ENCODE measurements at places on chromosomes 7 and 10.

- DNase-seq, result no peak
These were observed 9.9 kb upstream of the GNAT3 start for GRCh38 chr7:80521809-80522208.

- no peak for DNase-seq
These were observed 2.4 kb downstream of the TRA2A start for GRCh38 chr7:23529262-23529859.

DNA sequence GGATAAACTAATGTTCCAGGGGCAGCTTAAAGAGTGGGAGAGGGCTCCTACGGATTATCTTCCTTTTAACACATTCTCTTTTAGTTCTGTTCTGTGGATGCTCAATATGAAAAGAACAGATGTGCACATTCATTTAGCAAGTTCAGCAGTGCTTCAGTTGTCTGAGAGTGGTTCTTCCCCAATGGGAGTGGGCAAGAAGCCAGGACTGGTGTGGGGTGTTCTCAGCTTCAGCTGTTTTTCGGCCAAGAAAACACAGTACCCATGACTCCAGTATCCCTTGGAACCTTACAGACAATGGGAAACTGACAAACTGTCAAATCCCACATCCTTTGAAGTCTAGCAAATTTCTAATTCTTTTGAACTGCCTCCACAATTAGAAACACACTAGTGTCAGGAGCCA is 71.5 kb upstream of the LRRC17 start:
- DNase-seq, result no peak

DNA sequence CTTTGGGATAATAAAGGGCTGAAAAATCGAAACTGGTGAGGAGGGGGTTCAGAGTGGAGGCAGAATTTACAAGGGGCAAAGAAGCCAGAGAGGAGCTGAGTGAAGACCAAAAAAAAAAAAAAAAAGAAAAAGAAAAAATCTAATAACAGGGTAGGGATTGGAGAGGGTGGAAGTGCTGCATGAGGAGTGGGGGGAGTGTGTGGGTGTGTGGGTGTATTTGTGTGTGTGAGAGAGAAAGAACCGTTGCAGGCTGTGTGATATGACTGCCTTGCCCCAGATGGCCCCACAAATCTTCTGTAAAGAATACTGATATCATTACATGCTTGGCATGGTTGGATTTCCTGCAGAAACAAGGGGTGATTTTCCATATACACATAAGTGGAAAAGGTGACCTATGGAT is 207.8 kb upstream of the IMMP2L start:
- DNase-seq, result no peak

DNA sequence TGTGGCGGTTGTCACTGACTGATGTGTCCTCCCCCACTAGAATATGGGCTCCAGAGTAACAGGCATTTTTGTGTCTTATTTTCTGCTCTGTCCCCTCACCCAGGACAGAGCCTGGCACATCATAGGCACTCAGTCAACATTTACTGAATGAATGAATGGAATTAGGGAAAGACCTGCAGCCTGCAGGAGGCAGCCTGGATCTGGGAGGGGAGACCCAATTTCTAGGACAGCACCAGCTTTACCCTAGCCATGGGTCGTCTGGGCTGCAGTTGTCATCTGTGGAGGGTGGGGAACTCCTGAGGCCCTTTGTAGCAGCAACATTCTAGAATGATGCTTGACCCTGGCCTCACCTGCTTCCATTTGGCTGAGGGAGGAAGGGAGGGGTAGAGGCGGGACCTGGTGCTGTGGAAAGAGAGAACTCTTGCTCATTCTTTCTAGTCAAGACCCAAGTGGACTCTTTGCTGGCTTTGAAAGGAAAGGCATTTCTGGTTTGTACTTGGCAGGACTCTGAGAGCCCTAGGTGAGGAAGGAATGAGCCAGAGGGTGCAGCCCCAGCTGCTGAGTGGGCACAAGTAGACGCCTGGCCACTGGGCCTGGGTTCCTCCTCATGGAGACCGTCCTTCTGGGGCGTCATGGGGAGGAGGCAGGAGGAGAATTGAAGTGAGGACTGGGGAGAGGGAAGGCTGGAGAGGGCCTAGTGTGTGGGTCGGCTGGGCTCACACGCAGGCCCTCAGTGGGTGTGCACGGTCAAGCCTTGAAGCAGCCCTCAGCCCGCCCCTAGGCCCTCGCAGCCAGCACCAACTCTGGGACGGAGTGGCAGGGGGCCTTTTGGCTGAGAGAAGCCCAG is 8.9 kb downstream of the FGF8 start:
- no peak for DNase-seq

DNA sequence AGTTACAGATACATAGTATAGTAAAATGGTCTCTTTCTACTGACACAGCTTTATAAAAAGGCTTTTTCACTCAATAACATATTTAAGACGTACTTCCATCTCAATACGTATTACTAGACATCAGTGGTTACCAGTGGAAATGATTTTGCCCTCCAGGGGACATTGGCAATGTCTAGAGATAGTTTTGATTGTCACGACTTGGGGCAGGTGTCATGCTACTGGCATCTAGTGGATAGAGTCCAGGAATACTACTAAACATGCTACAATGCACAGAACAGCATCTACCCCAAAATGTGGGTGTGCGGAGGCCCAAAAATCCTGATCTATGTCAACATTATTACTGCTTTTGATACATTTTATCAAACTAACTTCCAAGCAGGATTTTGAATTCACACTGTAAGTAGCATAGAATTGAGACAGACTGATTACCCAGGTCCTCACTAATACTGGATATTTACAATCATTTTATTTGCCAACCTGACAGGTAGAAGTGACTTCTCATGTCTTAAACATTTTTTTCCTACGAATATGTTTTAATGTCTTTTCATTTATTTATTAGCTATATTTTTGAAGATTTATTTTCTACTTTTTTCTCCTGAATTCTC is 53.8 kb downstream of the HGF start:
- peak; percentile 11 for DNase-seq

DNA sequence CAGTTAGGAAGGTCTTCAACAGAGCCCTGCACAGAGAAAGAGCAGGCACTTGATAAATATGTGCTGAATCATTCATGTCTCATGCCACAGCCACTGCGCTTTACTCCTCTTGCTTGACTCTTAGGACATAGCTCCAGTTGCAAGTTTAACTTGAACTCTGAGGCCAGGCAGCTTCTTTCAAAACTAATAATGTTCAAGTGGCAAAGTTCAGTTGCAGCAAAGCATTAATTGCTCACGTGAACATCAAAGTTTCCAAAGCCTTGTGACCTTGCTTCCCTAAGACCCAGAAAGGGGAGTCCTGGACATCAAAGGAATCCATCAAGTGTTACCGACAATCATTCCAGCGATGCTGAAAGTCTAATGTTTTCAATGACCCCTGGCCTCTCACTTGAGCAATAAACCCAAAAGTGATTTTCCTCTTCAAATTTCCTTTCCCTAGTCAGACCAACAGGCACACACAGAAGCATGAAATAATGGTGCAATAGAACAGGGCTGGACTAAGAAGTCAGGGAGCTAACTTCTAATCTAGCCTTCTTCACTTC is 21.8 kb upstream of the TECTB start:
- no peak for DNase-seq

DNA sequence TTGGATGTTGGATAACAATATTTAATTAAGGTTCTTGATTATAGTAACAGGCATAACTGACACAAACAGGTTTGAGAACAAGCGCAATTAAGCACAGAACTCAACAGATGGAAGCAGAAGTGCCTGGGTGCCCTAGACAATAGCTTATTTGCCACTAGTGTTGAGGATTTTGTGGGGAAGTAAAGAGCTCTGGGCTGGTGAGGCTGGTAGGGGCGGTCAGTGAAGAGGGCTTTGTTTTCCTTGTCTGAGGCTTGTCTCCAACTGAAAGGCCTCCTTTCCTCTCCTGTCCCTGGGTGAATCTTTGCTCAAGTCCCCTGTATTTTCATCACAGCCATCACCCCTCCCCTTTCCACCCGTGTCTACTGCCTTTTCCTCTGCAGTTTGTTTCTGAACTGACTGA is 104.6 kb downstream of the KAT6B start:
- DNase-seq, result no peak

DNA sequence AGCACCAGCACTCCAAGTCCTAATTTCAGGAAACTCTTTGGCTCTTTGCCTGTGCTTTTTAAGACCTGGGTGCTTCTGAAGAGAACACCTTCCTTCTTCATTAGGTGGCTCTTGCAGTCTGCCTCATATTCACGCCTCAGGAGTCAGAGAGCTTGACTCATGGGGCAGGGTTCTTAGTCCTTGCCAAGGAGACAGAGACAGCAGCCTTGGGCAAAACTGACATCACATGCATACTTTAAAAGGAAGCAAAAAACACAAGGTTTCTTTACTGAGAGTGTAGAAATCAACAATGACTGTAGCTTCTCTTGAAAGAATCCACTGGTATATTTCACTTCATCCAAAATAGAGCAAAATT is 780.6 kb downstream of the INHBA start:
- DNase-seq, result no peak

DNA sequence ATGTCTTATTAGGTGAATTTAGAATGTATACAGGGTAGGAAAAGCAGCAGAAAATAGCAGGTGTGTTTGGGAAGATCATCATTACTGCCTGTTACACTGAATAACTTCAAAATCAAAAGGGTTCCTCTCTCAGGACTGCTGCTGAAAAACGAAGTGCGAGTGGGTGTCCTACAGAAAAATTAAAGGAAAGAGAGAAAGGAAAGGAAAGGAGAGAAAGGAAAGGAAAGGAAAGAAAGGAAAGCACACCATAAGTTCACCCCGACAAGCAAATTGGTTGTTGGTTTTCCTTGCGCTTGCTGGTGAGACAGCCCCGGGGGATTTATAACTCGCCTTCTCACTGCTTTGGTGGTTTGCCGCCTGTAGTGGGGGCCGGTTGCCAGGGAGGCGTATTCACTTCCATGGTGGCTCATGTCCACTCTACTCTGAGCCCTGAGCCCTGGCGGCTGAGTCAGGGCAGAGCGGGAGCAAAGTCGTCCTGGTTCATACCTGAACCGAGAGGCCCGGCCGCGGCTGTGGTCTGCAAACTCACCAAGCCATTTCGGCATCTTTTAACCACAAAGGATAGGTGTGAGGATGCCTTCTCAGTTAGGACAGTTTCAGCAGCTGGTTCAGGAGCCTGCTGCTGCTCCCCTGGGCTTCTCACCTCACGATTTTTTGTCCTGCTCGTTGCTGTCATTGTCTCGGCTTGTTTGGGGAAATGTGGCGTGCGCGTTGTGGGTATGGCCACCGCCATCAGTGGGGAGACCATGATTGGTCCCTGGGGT is 26.1 kb downstream of the INPP5A start:
- DNase-seq, result no peak

GRCh38 chr10:6282454-6282958 is 79.8 kb downstream of the PFKFB3 start:
- no peak for DNase-seq

- DNase-seq, result no peak
These were observed 24.3 kb upstream of the VDAC2 start for GRCh38 chr10:75186310-75186709.

- DNase-seq, result no peak
These were observed 34.9 kb downstream of the LMOD2 start for GRCh38 chr7:123690550-123690949.

DNA sequence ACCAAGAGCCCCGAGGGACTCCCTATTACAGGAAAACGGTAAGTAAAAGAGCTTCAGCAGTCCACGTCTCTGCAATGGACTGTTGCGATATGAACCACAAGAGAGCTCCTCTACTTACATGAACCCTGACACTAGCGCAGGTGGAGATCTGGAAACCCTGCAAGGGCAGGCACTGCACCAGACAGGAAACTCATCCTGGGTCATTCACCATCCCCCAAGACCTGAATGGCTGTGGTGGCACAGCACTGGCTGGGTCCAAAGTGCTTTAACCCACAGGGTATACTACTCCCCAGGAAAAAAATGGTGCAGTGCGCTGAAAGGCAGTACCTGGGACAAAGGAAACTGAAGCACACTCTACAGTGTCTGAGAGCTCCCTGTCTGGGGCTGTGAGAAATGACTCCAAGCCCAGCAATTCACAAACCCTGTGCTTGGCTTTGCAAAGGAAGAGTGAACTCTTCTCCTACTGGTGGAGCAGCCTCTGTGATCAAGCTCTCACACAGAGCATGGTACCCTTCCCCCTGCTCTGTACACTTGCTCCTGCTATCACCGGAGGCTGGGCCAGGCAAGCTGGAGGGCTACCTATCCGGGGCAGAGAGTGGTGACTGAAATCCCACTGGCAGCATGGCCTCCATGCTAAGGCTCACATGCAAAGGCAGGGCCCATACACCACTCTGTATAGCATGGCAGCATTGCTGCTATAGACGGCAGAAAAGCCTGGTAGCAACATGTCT is 44.9 kb downstream of the HIBADH start:
- DNase-seq, result no peak

- no peak for DNase-seq
These were observed 2.9 kb upstream of the IGFBP1 start for GRCh38 chr7:45885264-45885882.
